ENCODE measurements at places on chromosomes 4 and X.

- DNase-seq, result no peak
Observed at GRCh38 chr4:184252136-184253071, 34.7 kb upstream of the ENPP6 start.

DNA sequence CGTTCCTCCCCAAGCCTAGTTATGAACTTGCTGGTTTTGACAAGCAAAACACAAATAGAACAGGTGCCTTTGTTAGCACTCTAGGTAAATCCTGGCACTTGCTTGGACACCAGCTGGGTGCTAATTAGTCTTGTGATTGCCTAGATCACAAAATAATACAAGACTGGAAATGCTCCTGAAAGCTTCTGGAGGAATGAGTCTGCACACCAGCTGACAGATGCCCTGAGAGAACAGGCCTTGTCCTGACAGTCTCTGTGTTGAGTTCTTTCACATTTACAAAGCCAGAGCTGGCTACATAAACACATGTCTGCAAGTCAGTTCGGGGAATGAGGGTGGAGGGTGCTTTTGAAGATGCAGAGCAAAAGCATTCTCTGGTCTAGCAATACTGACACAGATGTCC is 93.8 kb downstream of the ELOVL6 start:
- DNase-seq, result no peak

DNA sequence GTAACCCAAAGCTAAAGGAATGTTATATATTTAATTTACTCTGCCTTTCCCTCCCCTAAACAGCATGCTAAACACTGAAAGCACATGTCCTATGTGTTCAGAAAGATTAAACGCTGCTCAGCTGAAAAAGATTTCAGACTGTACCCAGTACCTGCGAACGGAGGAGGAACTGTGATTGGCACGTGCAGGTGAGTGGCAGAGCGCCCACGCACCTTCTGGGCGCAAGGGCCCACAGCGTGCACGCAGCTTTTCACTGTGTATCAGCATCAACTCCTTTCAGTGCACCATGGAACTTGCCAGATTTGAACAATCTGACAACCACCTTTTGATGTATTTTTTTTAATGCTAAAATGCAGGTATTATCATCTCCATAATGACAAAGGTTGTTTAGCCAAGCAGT is 87.7 kb downstream of the RFC1 start:
- DNase-seq, result no peak

DNA sequence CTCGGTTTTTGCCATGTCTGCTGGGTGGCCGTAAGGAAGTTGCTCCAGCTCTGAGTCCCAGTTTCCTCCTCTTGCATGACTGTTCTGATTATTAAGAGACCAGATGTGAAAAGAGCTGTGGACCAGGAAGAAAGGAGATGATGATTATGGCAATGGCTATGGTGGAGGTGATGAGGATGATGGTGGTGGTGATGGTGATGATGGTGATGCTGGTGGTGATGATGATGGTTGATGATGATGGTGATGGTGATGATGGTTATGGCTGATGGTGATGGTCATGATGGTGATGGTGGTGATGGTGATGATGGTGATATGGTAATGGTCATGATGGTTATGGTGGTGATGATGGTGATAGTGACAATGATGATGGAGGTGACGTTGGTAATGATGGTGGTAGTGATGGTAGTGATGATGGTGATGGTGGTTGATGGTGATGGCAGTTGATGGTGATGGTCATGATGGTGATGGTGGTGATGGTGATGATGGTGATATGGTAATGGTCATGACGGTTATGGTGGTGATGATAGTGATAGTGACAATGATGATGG is 107.8 kb upstream of the NKX1-1 start:
- no peak for DNase-seq

DNA sequence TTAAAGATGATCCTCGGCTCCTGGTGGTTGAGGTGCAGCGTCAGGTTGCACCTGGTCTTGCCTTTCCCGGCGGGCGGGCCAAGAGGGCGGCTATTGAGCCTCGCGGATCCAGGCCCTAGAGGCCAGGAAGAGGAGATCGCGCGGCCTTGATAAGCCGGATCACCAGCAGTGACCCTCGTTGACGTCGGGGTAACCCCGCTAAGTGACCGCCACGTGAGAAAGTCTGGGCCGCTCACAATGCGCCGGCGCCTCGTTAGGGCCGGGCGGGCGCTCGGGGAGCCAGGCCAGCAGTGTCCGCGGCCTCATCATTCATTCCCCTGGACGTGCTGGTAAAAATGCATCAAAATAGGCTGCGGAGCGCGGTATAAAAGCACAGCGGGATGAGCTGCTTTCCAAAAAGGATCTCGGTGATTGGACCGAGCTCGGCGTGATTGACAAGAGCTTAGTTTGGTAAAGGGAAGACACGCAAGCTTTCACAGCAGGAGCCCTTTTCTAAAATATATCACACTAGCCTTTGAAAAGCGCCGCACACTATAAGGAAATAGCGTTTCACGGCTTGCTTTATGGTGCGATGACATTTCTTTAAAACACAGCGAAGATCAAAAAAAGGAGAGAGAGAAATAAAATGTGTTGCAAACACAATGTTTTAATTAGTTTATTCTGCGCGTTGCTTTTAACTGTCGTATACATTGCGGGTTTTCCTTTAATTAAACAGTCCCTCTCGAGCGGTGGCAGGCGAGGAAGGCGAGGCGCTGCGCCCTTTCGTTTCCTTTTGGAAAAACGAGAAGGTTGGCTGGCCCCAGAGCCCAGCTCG is 15.9 kb upstream of the ZIC3 start:
- DNase-seq, result no peak

GRCh38 chr4:80072228-80072743 is 743 bp downstream of the ANTXR2 start:
- peak; percentile 59 for DNase-seq

- DNase-seq, result no peak
Observed at GRCh38 chr4:153137677-153138630, 66.3 kb upstream of the TRIM2 start.

DNA sequence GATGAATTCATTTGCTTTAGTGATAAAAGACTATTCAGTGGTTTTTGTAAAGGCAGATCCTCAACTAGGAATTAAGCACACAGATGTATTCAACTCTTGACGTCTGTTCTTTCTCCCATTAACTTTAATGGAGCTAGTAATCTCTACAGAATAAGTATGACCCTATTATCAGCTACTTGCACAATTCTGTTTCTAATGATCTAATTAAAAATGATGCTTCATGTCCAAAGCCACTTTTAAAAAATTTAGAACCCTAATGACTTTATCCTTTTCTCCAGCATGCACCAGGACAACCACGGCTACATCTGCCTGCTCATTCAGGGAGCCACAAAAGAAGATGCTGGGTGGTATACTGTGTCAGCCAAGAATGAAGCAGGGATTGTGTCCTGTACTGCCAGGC is 85.4 kb downstream of the CBR4 start:
- DNase-seq, result no peak

DNA sequence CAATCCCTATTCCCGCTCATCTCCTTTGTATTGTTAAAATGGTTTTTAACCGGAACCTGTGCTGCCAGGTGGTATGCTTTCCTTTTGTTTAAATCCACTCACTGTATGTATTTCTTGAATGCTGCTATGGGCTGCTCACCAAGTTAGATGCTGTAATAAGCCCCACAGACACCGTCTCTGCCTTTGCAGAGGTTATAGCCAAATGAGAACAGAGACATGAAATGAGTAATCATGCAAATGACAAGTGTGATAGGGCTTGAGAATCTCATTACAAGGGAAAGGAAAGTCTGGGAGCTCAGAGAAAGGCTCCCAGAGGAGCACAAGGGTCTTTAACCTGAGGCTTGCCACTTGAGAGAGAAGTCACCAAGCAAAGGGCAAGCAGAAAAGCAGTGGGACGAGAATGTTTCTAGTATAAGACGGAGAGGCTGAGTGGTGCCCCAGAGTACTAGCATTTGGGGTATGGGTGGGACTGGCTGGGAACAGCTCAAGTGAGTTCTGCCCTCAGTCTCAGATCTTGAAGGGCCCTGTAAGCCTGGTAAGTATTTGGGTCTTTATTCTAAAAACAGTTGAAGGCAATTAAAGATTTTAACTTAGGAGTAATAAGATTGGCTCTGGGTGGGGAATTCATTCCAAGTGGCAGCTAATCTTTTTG is 110.8 kb upstream of the H2AZ1 start:
- DNase-seq, result no peak

GRCh38 chrX:154515966-154516655 is at the start of gene FAM3A:
Gene FAM3A (minus strand): TSS chrX:154516232. CDS start chrX:154515772, 460 bp downstream.
- DNase-seq, result peak; percentile 96

GRCh38 chr4:68348577-68348976 is 1.3 kb downstream of the YTHDC1 start:
- no peak for DNase-seq

GRCh38 chr4:108877821-108878220 is 115.0 kb upstream of the ETNPPL start:
- no peak for DNase-seq

GRCh38 chr4:113919611-113920010 is 59.8 kb downstream of the ARSJ start:
- DNase-seq, result no peak

- DNase-seq, result no peak
Observed at GRCh38 chr4:24603343-24603742, 19.0 kb upstream of the DHX15 start.

GRCh38 chrX:154541896-154542722 is 4.5 kb downstream of the G6PD start:
- DNase-seq, result no peak

GRCh38 chr4:35734381-35735098 is 509.8 kb downstream of the ARAP2 start:
- DNase-seq, result no peak

DNA sequence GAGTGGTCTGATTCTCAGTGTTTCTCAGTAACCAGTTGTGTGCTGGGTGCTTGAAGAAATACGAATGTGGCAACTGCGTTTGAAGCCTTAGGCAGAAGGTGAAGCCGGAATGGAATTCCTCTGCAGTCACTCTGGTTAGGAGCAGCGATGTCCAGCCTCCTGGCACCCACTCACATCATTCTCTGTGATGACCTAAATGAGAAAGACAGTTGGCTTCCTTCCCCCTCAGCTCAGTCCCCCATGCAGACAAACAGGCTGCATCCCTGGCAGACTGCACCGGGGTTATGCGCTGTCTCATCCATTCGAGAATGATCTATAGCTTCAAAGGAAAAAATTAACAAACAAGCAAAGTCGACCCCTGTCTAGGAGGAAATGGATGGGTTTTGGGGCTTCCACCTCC is 170.1 kb upstream of the SCML1 start:
- no peak for DNase-seq

GRCh38 chr4:73019462-73020047 is 50.0 kb downstream of the COX18 start:
- no peak for DNase-seq

DNA sequence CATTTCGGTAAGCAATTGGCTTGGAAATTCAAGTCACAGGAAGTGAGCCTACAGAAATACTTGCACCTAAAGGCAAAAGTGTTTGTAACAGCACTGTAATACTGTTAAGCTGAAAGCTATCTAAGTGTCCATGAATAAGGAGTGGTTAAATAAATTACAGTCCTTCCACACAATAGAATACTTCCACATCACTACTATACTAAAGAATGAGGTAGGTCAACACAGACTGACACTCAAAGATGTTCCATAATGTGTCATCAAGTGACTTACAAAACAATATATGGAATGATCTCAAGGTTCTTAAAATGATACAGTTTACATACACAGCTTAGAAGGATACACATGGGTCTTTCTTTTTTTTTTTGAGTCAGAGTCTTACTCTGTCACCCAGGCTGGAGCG is 27.0 kb downstream of the SLC10A6 start:
- DNase-seq, result no peak

DNA sequence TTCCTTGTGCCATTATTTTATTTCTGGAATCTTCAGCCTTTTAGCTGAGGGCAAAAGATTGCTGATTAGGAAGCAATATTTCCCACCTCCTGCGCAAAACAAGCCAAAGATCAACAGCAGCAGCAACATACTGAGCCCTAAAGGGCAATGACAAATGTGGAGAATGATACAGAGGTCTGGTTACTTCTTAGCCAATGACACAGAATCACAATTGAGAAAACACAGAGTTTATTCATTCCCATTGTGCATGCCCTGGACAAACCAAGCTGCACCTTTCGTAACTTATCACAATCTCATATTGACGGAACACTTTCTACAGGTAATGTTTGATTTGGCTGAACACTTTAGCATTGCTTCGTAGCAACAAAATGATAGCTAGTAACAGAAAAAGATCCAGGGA is 13.4 kb downstream of the F9 start:
- DNase-seq, result no peak

DNA sequence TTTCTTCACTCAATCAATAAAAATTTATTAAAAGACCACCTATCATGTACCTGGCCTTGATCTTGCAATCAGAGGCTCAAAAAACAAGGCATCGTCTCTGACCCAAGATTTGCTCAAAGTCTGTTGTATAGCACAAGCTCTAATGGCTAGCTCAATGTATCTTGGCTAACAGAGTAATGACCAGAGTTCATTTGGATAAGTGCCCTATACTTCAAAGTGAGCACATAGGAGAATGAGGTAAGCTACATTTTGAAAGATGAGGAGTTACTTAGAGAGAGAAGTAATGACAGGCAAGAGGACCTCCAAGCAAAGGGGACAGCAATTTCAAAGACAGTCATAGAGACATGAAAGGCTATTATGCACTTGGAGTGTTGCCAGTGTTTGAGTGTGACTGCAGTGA is 22.9 kb upstream of the GABRQ start:
- DNase-seq, result no peak

GRCh38 chr4:19735012-19735411 is 516.7 kb upstream of the SLIT2 start:
- DNase-seq, result no peak

GRCh38 chr4:76657443-76657842 is 222.4 kb downstream of the SHROOM3 start:
- no peak for DNase-seq

DNA sequence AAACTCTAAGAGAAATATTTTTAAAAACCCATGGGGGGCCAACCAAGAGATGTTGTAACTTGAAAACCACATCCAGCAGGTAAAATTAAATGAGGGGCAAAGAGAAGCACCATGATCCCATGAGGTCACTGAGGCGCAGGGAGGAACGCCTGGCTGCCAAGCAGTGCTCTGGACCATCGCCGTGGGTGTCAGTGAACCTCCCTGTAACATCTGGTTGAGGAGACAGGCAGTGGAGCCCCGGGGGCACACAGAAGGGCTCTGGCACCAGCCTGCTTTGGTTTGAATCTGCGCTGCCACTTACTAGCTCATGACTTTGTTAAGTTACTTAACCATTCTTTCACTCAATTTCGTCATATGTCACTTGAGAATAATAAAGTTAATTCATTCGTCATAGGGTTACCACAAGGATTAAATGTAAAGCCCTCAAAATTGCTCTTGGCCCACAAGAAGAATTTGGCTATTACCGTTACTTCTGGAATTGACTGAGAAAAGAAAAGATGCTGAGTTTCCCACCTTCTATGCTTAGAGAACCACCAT is 41.6 kb upstream of the SLC25A4 start:
- no peak for DNase-seq

- DNase-seq, result peak; percentile 80
Observed at GRCh38 chr4:10457255-10457801, at the start of gene ZNF518B. Gene ZNF518B (minus strand): TSS chr4:10457426. CDS start chr4:10446328, 11,098 bp downstream.

GRCh38 chr4:25174674-25175073 is 14.4 kb upstream of the SEPSECS start:
- no peak for DNase-seq

Data from CD8-positive, alpha-beta T cell (primary cell).